T-helper 1 cell (primary cell): ENCODE measurements at places on chromosomes 11 and 22.

DNA sequence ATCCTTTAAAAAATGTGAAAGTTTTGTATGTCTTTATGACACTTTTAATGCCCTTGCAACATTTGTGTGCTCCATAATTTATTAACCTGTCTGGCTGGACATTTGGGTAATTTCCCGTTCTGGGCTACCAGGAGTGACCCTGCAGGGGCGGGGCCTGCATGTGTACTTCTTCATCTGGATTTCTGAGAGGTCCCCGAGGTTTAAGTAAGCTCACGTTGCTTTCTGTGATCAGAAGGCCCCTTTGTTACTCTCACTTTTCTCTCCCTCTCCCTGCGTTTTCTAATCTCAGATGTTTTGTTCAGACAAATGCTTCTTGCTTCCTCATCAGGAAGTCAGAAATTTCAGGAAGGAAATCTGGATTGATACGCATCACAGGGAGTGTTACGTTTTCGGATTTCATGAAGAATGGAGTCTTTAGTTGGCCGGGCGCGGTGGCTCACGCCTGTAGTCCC lies 78.9 kb upstream of the CRYBB3 start:
- DNase-seq = no peak

DNA sequence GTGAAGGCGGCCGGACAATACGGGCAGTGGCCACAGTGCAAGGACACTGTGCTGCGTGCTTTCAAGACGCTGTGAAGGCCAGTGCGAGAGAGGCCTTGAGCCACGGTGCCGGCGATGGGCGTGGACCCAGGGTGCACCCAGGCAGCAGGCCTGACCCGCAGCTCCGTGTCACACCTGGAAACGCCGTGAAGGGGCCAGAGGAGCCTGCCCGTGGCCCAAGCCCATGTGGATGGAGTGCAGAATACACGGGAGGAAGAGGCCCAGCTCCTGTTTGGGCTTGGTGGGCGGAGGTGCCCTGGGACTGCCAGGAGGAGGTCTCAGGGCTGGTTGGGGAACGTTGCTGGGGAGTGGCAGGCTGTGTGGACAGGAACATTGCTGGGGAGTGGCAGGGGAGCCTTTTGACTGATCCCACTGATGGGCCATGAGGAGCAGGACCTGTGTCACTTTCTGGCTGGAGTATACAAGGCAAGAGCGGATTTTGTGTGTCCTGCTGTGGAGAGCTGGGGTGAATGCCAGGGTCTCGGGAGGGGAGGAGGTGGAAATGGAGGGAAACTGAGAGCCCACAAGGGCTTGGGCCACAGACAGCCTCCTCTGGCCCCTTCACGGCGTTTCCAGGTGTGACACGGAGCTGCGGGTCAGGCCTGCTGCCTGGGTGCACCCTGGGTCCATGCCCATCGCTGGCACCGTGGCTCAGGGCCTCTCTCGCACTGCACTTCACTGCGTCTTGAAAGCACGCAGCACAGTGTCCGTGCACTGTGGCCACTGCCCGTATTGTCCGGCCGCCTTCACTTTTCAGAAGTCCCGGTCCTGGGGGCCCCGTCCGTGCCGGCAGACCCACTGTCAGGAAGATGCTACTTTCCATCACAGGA lies 925.4 kb downstream of the BRD1 start:
- DNase-seq = no peak

DNA sequence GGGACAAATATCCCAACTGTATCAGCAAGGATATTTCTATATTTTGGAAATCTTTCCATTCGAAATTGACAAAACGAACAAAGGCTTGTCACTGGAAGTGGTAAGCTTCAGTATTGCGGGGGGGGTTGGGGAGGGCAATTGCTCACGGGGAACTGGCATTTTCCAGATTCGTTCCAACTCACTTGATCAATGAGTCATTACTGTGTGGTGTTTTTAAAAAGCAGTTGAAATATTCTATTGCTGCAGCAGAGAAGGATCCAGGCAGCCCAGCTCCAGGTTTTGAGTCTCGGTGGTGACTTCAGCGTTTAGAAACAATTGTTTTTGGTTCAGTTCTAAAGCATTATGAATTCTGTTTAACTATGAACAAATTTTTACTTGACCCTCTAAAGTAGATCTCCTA lies 33.8 kb upstream of the FBLN1 start:
- DNase-seq = no peak

- DNase-seq = no peak
Observed at GRCh38 chr22:28358312-28358711, 321.3 kb downstream of the TTC28 start.

GRCh38 chr11:64918017-64918416 lies 1.0 kb upstream of the ATG2A start:
- no peak for DNase-seq
